ENCODE measurements at places on chromosomes 3 and 15.

GRCh38 chr3:94596887-94597566 is 534.2 kb downstream of the NSUN3 start:
- no peak for DNase-seq

GRCh38 chr3:51588724-51589123 is 50.2 kb downstream of the RAD54L2 start:
- DNase-seq: no peak

DNA sequence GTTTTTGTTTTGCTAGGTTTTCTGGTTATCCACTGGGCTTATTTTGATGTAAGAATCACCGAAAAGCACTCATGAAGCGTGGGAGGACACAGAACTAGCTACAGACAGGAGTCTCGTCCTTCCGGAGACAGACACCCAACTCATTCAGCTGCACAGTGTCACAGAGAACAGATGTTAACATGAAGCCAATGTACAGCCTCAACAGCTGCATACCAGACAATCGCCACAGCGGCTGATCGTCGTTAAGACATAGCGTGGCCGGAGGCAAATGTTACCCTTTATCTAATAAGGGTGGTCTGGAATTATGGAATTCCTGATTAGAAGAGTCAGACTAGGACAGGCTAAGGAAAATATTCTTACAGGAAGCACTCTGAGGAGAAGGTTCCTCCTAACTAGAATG is 1.1 kb upstream of the PYGO1 start:
- no peak for DNase-seq

DNA sequence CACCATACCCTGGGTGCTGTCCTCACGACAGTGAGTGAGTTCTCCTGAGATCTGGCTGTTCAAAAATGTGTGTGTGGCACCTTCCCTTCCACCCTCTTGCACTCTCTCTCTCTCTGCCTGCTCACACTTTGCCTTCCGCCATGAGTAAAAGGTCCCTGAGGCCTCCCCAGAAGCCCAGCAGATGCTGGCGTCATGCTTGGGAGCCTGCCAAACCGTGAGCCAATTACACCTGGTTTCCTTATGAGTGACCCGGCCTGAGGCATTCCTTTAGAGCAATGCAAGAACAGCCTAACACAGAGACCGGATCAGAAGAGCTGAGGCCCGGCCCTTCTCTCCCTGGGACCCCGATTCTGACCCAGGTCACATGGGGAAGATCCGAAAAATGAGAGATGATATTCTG is 15.4 kb downstream of the TMEM44 start:
- no peak for DNase-seq

All from D721Med (cell line).